ENCODE measurements at places on chromosomes 6 and 20. TPM values are rescaled to one million over a fixed set of nuclear protein-coding genes. Genes with fewer than 3 reads are reported as not detected.

The PKHD1 gene
- total RNA-seq = not detected

The MACROD2 gene
- total RNA-seq = 1.8 TPM

The RBPJL gene
- not detected for total RNA-seq

The TRIM31 gene
- not detected for total RNA-seq

The HLA-DRB1 gene
- total RNA-seq = not detected

The SLC17A1 gene
- not detected for total RNA-seq

The RIPPLY2 gene
- total RNA-seq = not detected

The TMEM200A gene
- total RNA-seq = 402 TPM

The DNAAF9 gene
- 18.4 TPM for total RNA-seq

The NHSL1 gene
- total RNA-seq = 7.4 TPM

The SASH1 gene
- total RNA-seq = 27.9 TPM

The BANF2 gene
- total RNA-seq = not detected

The TASP1 gene
- total RNA-seq = 9.1 TPM

The MANEA gene
- 17.3 TPM for total RNA-seq

The SCUBE3 gene
- 4.2 TPM for total RNA-seq

The SERPINB6 gene
- total RNA-seq = 89.5 TPM

The C20orf144 gene
- 0.05 TPM for total RNA-seq

The BPIFB3 gene
- not detected for total RNA-seq
